ENCODE measurements at places on chromosomes 4 and X.

GRCh38 chr4:87419578-87420249 is 2.7 kb upstream of the NUDT9 start:
- DNase-seq, result no peak

GRCh38 chrX:15769300-15769954 is 20.9 kb upstream of the ZRSR2 start:
- DNase-seq, result no peak

GRCh38 chr4:56908206-56909085 is 746 bp downstream of the REST start:
- DNase-seq, result no peak

- DNase-seq, result no peak
Measured at GRCh38 chrX:111282991-111283390, 12.7 kb upstream of the CAPN6 start.

DNA sequence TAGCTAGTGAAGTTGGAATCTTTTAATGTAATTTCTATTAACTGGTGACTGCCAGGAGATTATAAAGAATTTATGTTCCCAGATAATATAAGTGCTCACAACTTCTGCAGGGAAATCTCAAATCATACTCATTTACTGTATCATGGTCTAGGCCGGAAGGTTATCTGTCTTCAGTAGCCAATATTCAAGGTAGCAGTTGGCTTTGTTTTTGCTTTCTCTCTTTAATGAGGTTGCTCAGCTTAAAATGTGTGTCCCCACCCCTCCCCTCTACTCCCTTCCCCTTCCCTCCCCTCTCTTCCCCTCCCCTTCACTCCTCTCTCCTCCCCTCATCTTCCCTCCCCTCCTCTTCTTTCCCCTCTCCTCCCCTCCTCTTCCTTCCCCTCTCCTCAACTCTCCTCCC is 117.6 kb downstream of the HPGD start:
- no peak for DNase-seq

DNA sequence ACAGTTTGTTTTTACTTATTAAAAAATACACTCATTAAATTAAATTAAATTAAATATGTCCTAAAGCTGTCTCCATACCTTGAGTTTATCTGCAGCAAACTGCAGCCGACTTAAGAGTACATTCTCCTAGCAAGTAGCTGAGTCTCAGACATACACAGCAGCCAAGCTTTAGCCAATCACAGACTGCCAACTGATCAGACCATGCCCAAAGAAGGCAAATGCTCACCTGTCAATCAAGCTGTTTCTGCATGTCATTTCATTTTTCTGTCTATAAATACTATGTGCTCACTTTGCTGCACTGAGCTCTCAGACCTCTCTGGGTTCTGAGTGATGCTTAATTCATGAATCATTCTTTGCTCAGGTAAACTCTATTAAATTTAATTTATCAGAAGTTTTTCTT is 280.9 kb upstream of the EPHA5 start:
- DNase-seq, result no peak

- no peak for DNase-seq
Measured at GRCh38 chrX:45699158-45699557, 498.5 kb upstream of the DIPK2B start.

GRCh38 chrX:103431316-103431715 is 55.0 kb downstream of the BEX3 start:
- DNase-seq, result no peak

GRCh38 chr4:163535657-163536056 is 41.2 kb downstream of the TMA16 start:
- DNase-seq, result no peak

DNA sequence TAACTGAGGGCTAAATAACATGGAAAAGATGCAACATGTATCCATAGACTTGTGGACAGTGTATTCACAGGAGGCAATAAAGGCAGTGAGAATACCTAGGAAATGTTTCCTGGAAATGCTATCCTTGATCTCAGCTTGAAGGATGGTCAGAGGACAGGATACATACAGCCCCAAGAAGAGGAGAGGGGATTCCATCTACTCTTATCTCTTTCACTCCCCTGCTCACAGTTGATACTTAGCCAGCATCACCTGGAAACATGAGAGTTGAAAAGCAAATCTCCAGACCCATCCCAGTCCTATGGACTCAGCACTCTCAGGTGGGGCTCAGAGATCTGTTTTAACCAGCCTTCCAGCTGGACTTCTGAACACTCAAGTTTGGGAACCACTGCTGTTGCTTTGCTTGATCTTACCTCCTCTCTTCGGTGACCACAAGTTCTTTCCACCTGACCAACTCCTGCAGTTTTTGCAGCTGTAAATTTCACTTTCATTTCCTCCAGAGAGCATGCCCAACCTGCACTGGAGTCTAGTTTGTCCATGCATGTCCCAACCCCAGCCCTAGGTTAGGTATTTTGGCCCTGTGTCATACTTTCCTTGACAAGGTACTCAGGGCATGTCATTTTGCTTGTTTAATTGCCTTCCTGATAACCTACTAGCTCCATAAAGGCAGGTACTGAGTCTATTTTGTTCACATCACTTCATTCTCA is 10.4 kb downstream of the RELL1 start:
- no peak for DNase-seq

GRCh38 chrX:110418316-110419235 is 59.9 kb downstream of the RTL9 start:
- DNase-seq, result no peak

DNA sequence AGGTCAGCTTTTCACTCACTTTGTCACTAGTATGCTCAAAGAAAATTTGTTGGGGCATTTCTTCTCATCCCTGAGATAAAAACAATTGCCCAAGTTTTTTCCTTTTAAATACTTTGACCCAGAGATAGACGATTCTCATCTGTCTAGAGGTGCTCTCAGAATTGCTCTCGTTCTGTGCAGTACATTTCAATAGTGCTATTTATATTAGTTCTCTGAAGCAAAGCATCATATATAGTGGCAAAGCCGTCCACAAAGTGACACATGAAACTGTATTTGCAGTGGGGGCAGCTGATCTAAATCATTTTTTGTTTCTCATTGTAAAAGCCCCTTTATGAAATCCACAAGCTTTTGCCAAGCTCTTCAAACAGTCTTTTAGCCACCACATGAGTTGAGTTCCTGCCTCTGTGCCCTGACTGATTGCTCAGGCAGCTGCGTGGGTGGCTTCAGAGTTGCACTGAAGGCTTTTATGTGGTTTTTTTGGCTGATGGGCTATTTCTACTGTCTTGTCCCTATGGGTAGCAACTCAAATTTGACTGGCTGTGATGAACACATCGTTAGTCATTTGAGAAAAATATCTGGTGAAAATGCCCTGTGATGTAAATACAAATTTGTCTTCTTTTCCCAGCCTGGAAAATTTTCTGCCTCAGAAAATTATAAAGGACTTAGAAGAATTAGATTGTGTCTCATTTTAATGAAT is 119.1 kb upstream of the OTUD4 start:
- no peak for DNase-seq

DNA sequence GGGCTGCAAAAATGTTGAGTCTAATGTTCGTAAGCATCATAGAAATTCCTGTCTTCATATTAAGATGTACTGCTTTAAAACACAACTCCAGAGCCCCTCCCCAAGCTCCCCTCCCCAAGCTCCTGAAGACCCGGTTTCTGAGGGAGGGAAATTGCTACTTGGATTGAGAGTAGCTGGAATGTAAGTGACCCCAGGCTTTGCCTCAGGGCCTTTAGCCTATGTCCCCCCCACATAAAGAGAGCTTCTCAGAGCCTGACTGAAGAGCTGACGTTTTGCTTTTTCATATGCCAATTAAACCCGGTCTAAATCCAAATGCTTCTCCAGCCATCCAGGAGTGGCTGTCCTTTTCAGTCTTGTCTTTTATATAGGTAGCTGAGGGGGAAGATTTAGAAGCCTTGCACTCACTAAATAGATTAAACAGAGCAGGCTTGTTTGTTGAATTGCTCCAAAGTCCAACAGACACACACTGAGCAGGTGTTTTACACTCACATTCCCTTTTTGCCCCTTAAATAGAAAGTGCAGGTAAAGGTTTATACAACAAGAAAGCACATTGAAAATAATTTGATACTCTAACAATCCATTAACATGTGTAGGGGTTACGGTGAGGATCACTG is 19.6 kb downstream of the ARX start:
- DNase-seq, result no peak

GRCh38 chr4:56976837-56977320 is 527 bp downstream of the NOA1 start:
- DNase-seq, result no peak

DNA sequence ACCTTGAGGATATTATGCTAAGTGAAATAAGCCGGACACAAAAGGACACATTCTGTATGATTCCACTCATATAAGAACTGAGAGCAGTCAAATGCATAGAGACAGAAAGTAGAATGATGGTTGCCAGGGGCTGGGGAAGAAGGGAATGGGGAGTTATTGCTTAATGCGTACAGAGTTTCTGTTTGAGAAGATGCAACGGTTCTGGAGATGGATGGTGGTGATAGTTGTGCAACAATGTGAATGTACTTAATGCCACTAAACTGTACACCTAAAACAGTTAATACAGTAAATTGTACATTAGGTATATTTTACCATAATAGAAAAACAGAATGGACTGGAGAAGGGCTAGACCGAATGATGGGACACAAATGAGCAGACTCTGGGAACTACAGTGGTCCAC is 15.8 kb downstream of the MAOB start:
- DNase-seq, result no peak

- DNase-seq, result no peak
Measured at GRCh38 chr4:52157641-52158316, 106.7 kb downstream of the SPATA18 start.

GRCh38 chr4:106048250-106048971 is 153.1 kb downstream of the NPNT start:
- no peak for DNase-seq

- no peak for DNase-seq
Measured at GRCh38 chr4:20028645-20029044, 223.1 kb upstream of the SLIT2 start.

- no peak for DNase-seq
Measured at GRCh38 chrX:118530219-118530911, 34.8 kb downstream of the DOCK11 start.

DNA sequence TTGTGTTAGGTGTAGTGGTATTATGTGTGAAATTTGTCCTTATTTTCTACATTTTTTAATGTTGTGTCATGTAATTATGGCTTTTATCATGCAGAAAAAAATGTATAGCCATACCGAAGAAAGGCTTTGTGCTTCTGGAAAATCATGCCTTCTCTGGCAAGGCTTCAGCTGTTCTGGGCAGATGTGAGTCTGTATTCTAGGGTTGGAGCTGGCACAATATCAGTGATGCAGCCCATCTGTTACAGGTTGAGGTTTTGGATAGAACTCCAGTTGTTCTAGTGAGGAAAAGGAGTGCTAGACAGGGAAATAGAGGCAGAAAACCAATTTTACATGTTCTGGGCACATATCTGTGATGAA is 44.8 kb upstream of the PRSS12 start:
- peak; percentile 22 for DNase-seq

DNA sequence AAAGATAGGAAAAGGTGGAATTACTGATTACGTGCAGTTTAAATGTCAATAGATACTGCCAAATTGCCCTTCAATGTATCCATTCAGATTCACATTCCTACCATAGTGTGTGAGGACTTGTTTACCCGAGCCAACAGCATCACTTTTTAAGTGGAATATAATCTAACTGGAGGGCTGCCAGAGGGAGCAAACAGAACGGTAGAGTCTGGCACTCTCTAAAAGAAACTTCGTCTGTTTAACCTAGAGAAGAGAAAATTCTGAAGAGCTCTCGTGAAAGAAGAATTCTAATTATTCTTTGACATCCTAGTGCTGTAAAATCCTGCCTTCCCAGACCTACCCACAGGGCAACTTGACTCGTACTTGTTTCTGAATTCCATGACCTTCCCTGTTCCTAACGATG is 23.2 kb downstream of the SMIM43 start:
- DNase-seq, result no peak

DNA sequence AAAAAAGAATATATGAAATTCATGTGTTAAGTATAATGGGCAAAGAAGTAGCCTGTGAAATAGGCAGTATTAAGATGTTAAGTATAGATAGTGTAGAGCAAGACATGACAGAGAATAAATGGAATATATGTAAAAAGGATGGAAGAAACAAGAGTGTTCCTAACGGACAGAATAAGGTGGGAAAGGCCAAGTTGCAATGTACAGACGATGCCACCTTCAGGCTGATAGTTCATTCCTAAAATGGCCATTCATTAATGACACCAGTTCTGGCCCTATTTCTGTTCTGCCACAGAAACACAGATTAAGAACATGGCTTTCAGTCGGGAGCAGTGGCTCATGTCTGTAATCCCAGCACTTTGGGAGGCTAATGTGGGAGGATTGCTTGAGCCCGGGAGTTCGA is 4.4 kb upstream of the FAM184B start:
- DNase-seq, result peak; percentile 10

DNA sequence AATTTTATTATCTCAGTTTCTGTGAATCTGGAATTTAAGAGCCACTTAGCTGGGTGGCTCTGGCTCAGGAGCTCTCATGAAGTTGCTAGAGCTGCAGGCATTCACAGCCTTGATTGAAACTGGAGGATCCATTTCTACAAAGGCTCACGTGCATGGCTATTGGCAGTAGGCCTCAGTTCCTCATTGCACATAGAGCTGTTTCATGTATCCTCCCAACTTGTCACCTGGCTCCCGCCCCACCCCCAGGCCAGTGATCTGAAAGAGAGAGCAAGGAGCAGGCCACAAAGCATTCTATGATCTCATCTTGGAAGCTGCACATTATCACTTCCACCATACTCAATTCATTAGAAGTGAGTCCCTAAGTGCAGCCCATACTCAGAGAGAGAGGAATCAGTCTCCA is 18.5 kb upstream of the AP1AR start:
- no peak for DNase-seq

GRCh38 chrX:97398030-97398551 is 514.4 kb downstream of the RPA4 start:
- no peak for DNase-seq

DNA sequence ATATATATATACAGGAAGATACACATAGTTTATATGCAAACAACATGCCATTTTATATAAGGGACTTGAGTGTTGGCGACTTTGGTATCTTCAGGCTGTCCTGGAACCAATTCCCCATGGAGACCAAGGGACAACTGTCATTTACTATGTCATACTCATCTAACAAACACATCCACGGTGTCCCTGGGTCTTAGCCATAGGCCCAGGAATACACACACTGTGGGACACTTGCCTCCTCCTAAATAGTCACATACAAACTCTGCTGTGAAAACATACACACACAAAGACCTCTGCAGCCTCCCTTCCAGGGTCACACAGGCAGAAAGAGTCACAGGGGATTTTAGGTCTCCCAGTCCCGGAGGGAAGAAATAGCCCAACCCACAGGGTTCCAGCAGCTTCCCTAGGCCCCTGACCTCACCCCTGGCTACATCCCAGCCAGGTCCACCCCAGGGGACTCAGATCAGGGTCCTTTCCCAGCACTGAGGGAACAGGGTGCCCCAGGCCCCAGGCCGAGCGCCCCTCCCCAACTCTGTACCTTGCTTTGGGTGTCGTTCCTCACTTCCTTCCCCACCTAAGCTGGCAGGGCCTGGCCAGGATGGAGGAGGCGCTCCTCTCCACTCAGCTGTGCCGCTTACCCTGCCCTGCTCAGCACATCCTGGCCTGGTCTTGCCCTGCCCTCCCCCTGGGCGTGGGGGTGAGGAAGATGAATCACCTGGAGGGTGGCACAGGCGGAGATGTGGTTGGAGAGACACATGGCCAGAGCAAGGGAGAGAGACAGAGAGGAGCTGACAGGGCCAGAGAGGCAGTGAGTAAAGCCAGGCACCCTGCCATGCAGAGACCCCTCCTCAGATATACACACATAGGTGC is 21.8 kb downstream of the FGD1 start:
- DNase-seq, result no peak

- DNase-seq, result no peak
Measured at GRCh38 chr4:152064753-152065152, 303.9 kb upstream of the GATB start.

All from NCI-H1694 treated with DMSO at 0.1 percent for 48 hours (cell line).